ENCODE measurements at places on chromosomes 5 and 9. TPM values are rescaled to one million over a fixed set of nuclear protein-coding genes. Genes with fewer than 3 reads are reported as not detected.
A peak's percentile ranks its signal among the peaks of the same experiment; 100 is the strongest.

Gene RNF224
- total RNA-seq = not detected

Gene FAXDC2
- not detected for total RNA-seq

DNA sequence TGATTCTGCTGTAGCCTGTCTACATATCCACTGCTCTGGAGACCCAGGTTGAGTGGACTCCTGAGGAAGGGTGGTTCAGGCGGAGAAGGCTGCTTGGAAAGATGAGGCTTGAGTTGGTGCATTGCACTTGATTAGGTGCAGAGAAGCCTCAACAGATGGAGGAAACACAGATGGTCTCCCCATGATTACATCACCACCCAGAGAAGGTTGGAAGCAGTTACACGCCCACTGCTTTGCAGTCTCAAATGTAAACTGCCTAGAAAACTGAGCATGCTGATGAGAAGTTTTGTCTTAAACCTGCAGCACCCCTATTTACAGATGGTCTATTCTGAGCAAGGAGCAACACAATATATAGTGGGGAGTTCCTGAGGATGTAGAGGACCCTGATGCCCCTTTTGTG lies 266.6 kb downstream of the PIK3R1 start:
- DNase-seq = no peak

GRCh38 chr5:143302341-143303045 lies 101.0 kb downstream of the NR3C1 start:
- DNase-seq = no peak

Gene BTNL8
- not detected for total RNA-seq

DNA sequence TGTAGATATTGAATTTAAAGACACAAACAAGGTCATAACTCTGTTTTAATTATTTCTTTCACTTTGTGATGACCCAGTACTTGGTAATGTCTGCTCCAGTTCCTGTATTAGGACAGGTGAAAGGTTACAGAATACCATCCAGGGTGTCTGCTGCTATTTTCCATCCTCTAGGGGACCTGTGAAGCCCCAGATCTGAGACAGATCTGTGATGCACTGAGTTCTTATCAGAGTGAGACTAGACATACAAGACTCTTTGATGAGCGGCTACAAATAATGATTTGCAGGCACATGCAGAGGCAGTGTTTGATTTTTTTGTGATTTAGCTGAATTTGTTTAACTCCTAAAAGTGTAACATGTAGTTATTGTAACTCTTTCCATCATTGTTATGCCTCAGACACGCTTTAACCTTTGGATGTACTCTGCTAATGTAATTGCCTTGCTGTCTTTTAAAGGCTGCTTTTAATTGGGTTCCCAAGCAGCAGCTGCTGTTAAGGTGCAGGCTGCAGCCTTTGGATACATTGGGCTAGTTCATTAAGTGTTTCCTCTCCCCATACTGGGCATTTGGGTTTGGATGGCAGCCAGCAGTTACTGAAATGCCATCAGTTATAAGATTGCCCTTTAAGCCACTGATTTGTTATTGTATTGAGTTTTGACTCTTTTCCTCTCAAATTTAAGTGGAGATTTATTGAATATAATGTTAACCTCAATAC lies 63.3 kb downstream of the RASGRF2 start:
- DNase-seq = no peak

GRCh38 chr5:71597001-71597400 lies 9.9 kb downstream of the MCCC2 start:
- DNase-seq = no peak

DNA sequence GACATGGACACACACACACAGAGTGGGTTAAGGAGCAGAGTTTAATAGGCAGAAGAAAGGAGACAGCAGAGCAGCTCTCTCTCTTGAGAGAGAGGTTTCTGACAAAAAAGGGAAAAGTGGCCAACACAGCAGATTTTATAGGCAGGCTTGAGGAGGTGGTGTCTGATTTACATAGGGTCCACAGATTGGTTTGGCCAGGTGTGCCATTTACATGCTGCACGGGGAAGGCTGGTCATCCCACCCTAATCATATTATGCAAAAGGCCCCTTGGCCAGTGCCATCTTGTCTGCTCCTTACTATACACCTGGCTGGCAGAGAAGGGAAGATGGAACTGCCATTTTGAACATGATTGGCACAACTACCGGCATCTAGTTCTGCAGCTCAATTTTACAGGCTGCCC lies 240.8 kb downstream of the NPR3 start:
- no peak for DNase-seq

GRCh38 chr9:613771-614347 lies 227.6 kb upstream of the DMRT1 start:
- peak; percentile 63 for DNase-seq

GRCh38 chr9:99134893-99135341 lies 30.0 kb downstream of the TGFBR1 start:
- peak; percentile 63 for DNase-seq

Data from activated CD8-positive, alpha-beta T cell treated with anti-CD3 and anti-CD28 coated beads, Interleukin-2, amount 10 ng/mL, durations not matched to agents 7 days and 5 days (primary cell).